A549 treated with RU486 at 1 μM for 4 hours (cell line): ENCODE measurements at places on chromosomes 3 and 15. TPM values are rescaled to one million over a fixed set of nuclear protein-coding genes. Genes with fewer than 3 reads are reported as not detected.

Gene LRRC49
- 3.5 to 5.3 TPM (median 4.8 TPM) in 5 replicates for total RNA-seq

Gene BNC1
- 0.47 to 0.62 TPM (median 0.53 TPM) in 5 replicates for total RNA-seq

Gene CA12
- total RNA-seq = 147 to 174 TPM (median 164 TPM) in 5 replicates

Gene CKMT1A
- 1.6 to 4.0 TPM (median 2.8 TPM) in 5 replicates for total RNA-seq

Gene SEMA3G
- 0.07 to 0.09 TPM (median 0.08 TPM) in 4 of 5 replicates, not detected in the other for total RNA-seq

Gene SCAANT1
- 1.2 TPM in 1 of 5 replicates, not detected in the others for total RNA-seq

Gene GAP43
- 0.08 TPM in 1 of 5 replicates, not detected in the others for total RNA-seq

Gene NTRK3
- 15.9 to 26.2 TPM (median 21.7 TPM) in 5 replicates for total RNA-seq

Gene TERC
- 0.44 TPM in 1 of 5 replicates, not detected in the others for total RNA-seq

Gene SLC12A8
- 0.87 to 1.6 TPM (median 1.4 TPM) in 5 replicates for total RNA-seq

Gene PROK2
- not detected in 5 replicates for total RNA-seq

Gene TEX264
- 56.4 to 70.3 TPM (median 66.8 TPM) in 5 replicates for total RNA-seq

Gene SPATA12
- 0.46 to 0.66 TPM (median 0.54 TPM) in 5 replicates for total RNA-seq
